Astrocyte (in vitro differentiated cells and primary cell): ENCODE measurements at places on chromosomes 12 and 14. TPM values are rescaled to one million over a fixed set of nuclear protein-coding genes. Genes with fewer than 3 reads are reported as not detected.

The SERPINA1 gene
- total RNA-seq: 0.98 and 1.3 TPM in 2 replicates

The RDH16 gene
- total RNA-seq: 0.31 and 0.32 TPM in 2 replicates

The DTX1 gene
- 4.6 and 5.5 TPM in 2 replicates for total RNA-seq

The P2RX7 gene
- total RNA-seq: 0.07 TPM in 1 of 2 replicates, not detected in the other

The RAPGEF3 gene
- total RNA-seq: 5.9 and 8.4 TPM in 2 replicates

The RNASE3 gene
- total RNA-seq: not detected in 2 replicates

The CISTR gene
- total RNA-seq: not detected in 2 replicates

The SELPLG gene
- total RNA-seq: 4.9 and 5.8 TPM in 2 replicates

The RAB3IP gene
- 18.4 and 19.4 TPM in 2 replicates for total RNA-seq

The MUCL1 gene
- not detected in 2 replicates for total RNA-seq

The ACOT2 gene
- 15.7 and 17.8 TPM in 2 replicates for total RNA-seq

The PCED1B gene
- 1.8 and 2.4 TPM in 2 replicates for total RNA-seq

The FAM186B gene
- 0.57 and 0.60 TPM in 2 replicates for total RNA-seq

The IFNG-AS1 gene
- not detected in 2 replicates for total RNA-seq

The KRT82 gene
- not detected in 2 replicates for total RNA-seq

The PPP4R3A gene
- total RNA-seq: 79.5 and 80.7 TPM in 2 replicates

The LGR5 gene
- 0.29 and 0.32 TPM in 2 replicates for total RNA-seq

The SIRT4 gene
- 2.5 and 2.7 TPM in 2 replicates for total RNA-seq

The APOF gene
- total RNA-seq: not detected in 2 replicates

The SRRM4 gene
- total RNA-seq: 0.30 and 0.46 TPM in 2 replicates

The HDAC7 gene
- total RNA-seq: 76.3 and 92.2 TPM in 2 replicates

The ALKBH1 gene
- 13.2 and 15.2 TPM in 2 replicates for total RNA-seq

The VRTN gene
- total RNA-seq: 0.14 and 0.16 TPM in 2 replicates

The GPR162 gene
- total RNA-seq: 6.0 and 6.2 TPM in 2 replicates

The PTCSC3 gene
- total RNA-seq: not detected in 2 replicates

The MYO1H gene
- not detected in 2 replicates for total RNA-seq

The M6PR gene
- total RNA-seq: 159 and 166 TPM in 2 replicates

The SYCP3 gene
- not detected in 2 replicates for total RNA-seq

The RPL10L gene
- not detected in 2 replicates for total RNA-seq

The SMCO2 gene
- 0.32 and 0.46 TPM in 2 replicates for total RNA-seq

The SLC10A1 gene
- not detected in 2 replicates for total RNA-seq

The AMDHD1 gene
- total RNA-seq: 0.52 and 0.62 TPM in 2 replicates

The MAP3K9 gene
- total RNA-seq: 10.7 and 13.0 TPM in 2 replicates

The LRP1-AS gene
- not detected in 2 replicates for total RNA-seq

The DPPA3 gene
- total RNA-seq: not detected in 2 replicates

The TSPAN11 gene
- 9.5 and 12.4 TPM in 2 replicates for total RNA-seq

The FBXO21 gene
- 30.8 and 32.0 TPM in 2 replicates for total RNA-seq

The KLRB1 gene
- not detected in 2 replicates for total RNA-seq

The KRT5 gene
- total RNA-seq: 0.25 TPM in 1 of 2 replicates, not detected in the other

The PPM1H gene
- 7.8 and 9.0 TPM in 2 replicates for total RNA-seq

The FOXA1 gene
- total RNA-seq: 0.11 TPM in 1 of 2 replicates, not detected in the other

The ASPG gene
- 0.10 TPM in 1 of 2 replicates, not detected in the other for total RNA-seq

The BCDIN3D gene
- 3.1 and 3.7 TPM in 2 replicates for total RNA-seq

The KCNA5 gene
- total RNA-seq: 0.10 TPM in 1 of 2 replicates, not detected in the other

The BICDL1 gene
- 7.3 and 8.8 TPM in 2 replicates for total RNA-seq

The C3AR1 gene
- total RNA-seq: 7.1 and 8.3 TPM in 2 replicates

The TESPA1 gene
- total RNA-seq: 0.23 and 0.55 TPM in 2 replicates

The GZMH gene
- total RNA-seq: not detected in 2 replicates

The PRKAG1 gene
- 47.1 and 49.6 TPM in 2 replicates for total RNA-seq
